ENCODE measurements at places on chromosomes 13 and 19.

DNA sequence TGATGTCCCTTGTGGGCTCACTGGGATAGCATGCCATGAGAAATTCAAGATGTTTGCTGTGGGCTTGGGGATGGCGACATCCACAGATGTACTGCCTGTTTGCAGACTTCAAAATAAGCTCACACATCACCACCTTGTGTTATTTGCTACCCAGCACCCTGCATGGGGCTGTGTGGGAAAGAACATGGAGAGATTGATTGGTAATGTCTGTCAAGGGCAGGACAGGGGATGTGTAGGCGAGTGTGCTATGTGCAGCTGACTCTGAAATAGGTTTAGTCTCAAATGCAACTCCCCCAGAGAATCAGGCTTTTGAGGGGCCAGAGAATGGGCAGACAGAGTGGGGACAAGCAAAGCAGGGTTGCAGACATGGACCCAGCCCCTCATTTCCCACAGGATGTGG is 24.7 kb downstream of the PNPLA6 start:
- no peak for DNase-seq

- DNase-seq, result no peak
These were observed 456.0 kb downstream of the TBC1D4 start for GRCh38 chr13:75025956-75026355.

- no peak for DNase-seq
These were observed 1.0 kb downstream of the COL4A1 start for GRCh38 chr13:110305949-110306339.

- DNase-seq, result no peak
These were observed 16.0 kb downstream of the POU4F1 start for GRCh38 chr13:78587395-78587794.

- DNase-seq, result no peak
These were observed 350.6 kb downstream of the ZNF536 start for GRCh38 chr19:30722761-30723160.

GRCh38 chr19:19110410-19111135 is 27.7 kb downstream of the TMEM161A start:
- peak; percentile 20 for DNase-seq

DNA sequence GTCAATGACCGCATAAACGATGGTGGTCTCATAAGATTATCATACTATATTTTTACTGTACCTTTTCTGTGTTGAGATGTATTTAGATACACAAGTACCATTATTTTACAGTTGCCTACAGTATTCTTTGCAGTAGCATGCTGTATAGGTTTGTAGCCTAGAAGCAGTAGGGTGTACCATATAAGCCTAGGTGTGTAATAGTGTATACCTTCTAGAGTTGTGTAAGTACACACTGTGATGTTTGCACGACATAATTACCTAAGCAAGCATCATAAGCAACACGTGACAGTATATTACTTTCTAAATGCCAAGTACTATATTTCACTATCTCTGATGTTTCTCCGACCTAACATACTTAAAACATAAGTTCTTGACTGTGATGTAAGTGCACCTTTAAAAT is 2.7 kb downstream of the LPAR6 start:
- DNase-seq, result no peak
